ENCODE measurements at places on chromosomes 2 and 18. TPM values are rescaled to one million over a fixed set of nuclear protein-coding genes. Genes with fewer than 3 reads are reported as not detected.

XDH gene
- total RNA-seq, result not detected

- DNase-seq, result no peak
These were observed 33.4 kb downstream of the EMX1 start for GRCh38 chr2:72950558-72951255.

DNA sequence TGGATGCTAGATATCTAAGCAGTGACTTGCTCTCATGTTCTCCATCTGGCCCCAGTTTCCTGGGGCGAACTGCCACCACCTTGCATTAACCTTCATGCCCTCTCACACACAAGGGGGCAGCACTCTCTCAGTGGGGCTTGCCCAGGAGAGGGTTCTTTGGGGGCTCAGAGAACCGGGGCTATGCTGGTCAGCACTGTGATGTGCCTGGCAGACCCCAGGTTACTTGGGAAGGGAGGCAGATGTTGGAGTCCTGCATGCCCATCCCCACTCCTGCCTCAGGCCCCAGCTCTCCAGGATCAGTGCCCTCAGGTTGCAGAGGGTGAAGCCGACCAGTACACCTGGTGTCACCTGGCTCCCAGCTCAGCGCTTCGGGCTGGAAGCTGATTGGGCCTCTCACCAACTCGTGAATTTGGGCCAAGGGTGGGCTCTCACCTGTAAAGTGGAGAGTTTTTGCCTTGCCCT is 396.2 kb upstream of the HS6ST1 start:
- no peak for DNase-seq

- no peak for DNase-seq
These were observed 2.4 kb upstream of the DTNA start for GRCh38 chr18:34707670-34708069.

DNA sequence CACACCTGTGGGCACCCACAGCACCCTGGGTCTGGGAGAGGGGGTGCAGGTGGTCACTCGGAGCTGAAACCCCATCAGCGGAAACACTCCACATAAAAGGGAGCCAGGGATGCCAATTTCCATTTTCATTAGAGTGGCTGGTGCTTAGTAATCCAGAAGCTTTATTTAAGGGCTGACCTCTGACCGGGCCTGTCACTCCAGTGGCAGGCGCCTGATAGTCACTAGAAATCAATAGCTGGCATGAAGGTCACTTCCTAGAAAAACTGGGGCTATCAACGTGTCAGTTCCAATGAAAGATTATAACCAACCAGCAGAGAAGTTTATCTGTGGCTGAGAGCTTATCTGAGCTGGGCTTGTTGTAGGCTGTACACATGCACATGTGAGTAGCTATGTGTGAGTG is 333.7 kb upstream of the SKOR2 start:
- DNase-seq, result no peak

- DNase-seq, result no peak
These were observed 1189.1 kb upstream of the NXPH2 start for GRCh38 chr2:139969323-139969722.

Data from left ventricle myocardium superior (tissue), 1 donor.